GM23248 (cell line): ENCODE measurements at places on chromosomes 13 and 19.

DNA sequence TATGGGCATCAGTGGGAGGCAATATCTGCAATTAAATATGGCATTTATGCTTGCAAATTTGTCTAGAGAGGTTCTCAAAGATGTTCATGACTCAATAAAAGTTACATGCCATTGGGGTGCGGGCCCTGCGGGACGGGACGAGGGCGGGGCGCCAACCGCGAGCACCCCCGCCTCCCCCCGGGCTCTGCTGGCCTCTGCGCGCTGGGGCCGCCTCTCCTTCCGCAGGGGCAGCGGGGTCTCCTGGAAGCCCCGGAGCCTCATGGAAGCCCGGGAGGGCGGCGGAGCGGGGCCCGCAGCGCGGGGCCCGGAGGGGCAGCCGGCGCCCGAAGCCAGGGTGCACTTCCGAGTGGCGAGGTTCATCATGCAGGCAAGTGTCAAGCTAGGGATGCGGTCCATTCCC, 179.2 kb downstream of the TPTE2 start:
- no peak for DNase-seq

DNA sequence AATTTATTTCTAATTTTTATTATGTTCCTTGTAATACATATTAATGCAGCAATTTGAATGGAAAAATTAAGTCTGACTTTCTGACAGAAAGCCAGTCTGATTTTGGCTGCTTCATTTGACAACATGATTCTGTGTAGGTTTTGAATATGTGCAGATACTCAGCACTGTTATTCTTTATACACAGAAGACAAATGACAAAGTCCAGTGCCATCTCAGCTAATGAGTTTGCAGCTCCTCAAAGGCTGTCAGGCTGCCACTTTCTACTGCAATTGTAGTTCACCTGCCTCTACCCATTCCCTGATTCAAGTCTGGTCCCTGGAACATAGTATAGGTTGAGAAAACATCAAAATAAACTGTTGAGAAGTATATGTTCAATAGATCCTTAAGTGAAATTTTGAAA, 2.9 kb upstream of the CHAMP1 start:
- no peak for DNase-seq

DNA sequence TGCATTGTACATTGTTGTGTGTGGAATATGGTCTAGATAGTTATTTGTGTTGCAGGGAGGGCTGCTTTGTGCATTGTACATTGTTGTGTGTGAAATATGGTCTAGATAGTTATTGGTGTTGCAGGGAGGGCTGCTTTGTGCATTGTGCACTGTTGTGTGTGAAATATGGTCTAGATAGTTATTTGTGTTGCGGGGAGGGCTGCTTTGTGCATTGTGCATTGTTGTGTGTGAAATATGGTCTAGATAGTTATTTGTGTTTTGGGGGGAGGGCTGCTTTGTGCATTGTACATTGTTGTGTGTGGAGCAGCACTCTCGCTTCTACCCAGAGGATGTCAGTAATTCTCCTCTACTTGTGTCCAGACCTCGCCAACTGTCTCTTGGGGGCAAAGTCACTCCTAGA, 36.3 kb upstream of the ZNF835 start:
- no peak for DNase-seq

DNA sequence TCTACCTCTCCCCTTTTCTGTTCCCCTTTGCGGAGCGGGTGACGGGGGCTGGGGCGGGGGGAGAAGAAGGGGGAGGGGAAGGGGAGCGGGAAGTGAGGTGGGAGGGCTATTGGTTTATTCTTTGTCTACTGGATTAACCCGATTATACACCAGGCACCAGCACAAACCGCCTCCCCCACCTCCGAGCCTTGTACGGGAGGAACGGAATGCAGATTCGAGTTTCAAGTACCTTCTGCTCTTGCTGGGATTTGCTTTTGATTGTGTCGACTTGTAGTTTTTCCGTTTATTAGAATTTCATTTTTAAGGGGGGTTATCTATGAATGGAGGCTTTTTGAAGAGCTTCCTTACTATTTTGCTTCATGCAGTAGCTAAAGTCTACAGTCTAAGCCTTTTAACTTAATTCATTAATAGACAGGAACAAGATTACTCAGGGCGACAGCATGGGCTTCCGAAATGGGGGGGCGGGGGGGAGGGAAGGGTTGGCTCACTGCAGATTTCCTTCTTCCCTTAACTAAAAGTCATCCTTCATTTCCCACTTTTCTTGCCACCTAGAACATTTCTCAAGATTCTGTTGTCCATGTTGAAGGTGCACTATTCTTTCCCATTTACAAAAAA, 937 bp upstream of the SPRY2 start:
- peak; percentile 48 for DNase-seq

DNA sequence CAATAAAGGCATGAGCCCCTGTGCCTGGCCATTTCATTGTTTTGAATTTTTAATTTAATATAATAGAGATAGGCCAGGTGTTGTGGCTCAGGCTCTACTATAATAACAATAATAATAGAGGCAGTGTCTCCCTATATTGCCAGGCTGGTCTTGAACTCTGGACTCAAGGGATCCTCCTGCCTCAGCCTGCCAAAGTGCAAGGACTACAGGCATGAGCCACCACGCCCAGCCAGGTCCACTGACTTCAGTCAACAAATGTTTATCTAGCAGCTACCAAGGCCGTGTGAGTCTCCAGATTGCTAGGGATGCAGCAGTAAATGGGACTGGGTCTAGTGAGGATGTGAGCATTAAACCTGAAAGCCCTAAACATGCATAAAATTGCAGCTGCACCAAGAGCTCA, 13.8 kb upstream of the ILF3 start:
- no peak for DNase-seq

DNA sequence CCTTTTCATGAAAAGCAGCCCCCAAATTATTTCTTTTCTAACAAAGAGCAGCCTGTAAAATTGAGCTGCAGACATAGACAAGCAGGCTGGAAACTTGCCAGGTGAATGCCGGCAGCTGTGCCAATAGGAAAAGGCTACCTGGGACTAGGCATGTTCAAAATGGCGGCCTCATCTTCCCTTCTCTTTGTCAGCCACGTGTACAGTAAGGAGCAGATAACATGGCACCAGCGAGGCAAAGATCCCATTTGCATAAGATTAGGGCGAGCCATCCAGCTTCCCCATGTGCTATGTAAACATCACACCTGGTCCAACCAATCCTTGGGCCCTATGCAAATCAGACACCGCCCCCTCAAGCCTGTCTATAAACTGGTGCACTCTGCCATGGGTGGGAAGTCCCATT, 31.2 kb upstream of the CACNA1A start:
- DNase-seq = no peak
